Muscle of leg (tissue), 16 donors: ENCODE measurements at places on chromosomes 1 and 21. TPM values are rescaled to one million over a fixed set of nuclear protein-coding genes. Genes with fewer than 3 reads are reported as not detected.

SERTAD4 gene
- total RNA-seq: 6.3 TPM

CD1D gene
- 1.6 TPM for total RNA-seq

S100A7A gene
- not detected for total RNA-seq

S100A12 gene
- 1.4 TPM for total RNA-seq

ARHGEF16 gene
- total RNA-seq: 0.40 TPM

SPATA6 gene
- 20.6 TPM for total RNA-seq

GRCh38 chr21:42424914-42425541 lies 21.3 kb downstream of the UBASH3A start:
- no peak for DNase-seq
- no peak overlapping the region for H3K4me3 ChIP-seq
- peak overlapping the region; percentile 11 for H3K27ac ChIP-seq
- no peaks in the 10 kb centered on the region for H3K36me3 ChIP-seq
- peaks cover 25% of the 10 kb centered on the region for H3K27me3 ChIP-seq

DNA sequence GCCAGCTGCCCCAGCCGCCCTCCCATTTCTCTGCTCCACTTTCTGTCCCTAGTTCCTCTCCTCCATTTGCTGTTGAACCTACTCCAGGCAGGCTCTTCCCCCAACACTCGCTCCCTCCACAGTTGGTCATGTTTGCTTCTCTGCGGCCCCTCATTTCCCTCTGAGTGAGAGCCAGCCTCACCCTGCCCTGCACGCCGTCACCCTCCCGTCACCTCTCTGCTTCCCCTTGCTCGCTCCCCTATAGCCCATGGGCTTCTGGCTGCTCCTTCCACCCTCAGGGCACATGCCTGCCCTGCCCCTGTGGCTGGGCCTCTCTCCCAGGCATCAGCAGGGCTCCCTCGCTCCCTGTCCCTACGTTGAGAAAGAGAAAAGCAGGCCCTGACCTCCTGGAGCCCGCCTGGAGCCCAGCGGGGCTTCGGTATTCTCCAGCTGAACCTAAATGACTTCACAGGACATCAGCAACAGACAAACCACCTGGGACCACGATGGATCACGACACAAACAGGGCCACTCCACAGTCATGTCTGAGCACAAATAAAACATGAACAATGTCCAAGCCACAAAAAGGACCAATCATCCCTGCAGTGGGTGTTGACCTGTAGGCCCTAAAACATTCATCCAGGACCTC lies 13.3 kb upstream of the THEMIS2 start:
- H3K36me3 ChIP-seq: no peaks in the 10 kb centered on the region
- peaks cover 22% of the 10 kb centered on the region for H3K4me1 ChIP-seq
- H3K27me3 ChIP-seq: no peaks in the 10 kb centered on the region
- no peak overlapping the region for H3K27ac ChIP-seq
- no peak overlapping the region for H3K4me3 ChIP-seq

DNA sequence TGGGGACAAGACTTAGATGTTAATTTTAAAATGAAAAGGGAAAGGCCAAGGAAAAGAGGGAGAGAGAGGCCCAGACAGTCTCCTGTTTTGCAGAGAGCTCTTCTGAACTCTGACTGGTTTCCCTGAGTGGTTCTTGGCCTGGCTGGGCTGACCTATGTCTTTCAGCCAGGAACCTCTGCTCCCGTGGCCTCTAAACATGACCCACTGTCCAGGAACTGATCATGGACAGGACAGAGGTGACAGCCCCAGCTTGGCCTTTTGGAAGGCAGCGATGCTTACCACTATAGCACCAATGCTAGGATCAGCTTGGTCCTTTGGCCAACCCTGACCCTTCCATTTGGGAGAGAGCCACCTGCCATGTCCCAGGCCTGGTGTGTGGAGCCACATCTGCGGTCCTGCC lies 55.2 kb downstream of the PRDM16 start:
- no peak overlapping the region for H3K27ac ChIP-seq
- no peaks in the 10 kb centered on the region for H3K36me3 ChIP-seq
- no peak for DNase-seq
- H3K27me3 ChIP-seq: peaks cover 53% of the 10 kb centered on the region
- H3K4me3 ChIP-seq: no peak overlapping the region

GRCh38 chr1:17831597-17831996 lies 76.5 kb downstream of the ACTL8 start:
- H3K4me3 ChIP-seq: no peak overlapping the region
- H3K27ac ChIP-seq: no peak overlapping the region
- H3K36me3 ChIP-seq: no peaks in the 10 kb centered on the region
- H3K4me1 ChIP-seq: no peaks in the 10 kb centered on the region
- peaks cover 7% of the 10 kb centered on the region for H3K27me3 ChIP-seq

DNA sequence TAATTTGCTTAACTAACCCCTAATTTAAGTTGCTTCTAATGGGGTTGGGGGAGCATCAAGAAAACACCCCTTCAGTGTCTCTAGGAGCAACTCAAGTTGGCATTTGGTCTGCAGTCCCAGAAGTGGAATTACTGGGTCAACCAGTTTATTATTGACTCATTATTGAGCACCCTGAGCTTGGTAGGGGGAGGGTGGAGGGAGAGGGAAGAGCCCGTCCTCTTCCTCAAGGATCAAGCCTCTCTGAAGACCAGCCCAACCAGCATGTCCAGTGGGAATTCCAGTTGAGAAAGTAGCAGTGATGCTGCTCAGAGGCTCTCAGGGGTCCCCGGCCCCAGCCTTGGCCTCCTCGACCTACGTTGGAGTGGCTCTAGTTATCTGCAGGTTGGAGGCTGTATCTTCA lies 2.1 kb upstream of the PLA2G2F start:
- H3K36me3 ChIP-seq: no peaks in the 10 kb centered on the region
- H3K4me3 ChIP-seq: no peak overlapping the region
- H3K27me3 ChIP-seq: peaks cover 2% of the 10 kb centered on the region

GRCh38 chr1:27299385-27300271 lies 22.3 kb upstream of the TMEM222 start:
- H3K4me3 ChIP-seq: no peak overlapping the region
- peaks cover 50% of the 10 kb centered on the region for H3K4me1 ChIP-seq
- peak overlapping the region; percentile 93 for H3K27ac ChIP-seq
- DNase-seq: peak; percentile 92
- peaks cover 68% of the 10 kb centered on the region for H3K36me3 ChIP-seq
- no peaks in the 10 kb centered on the region for H3K27me3 ChIP-seq

DNA sequence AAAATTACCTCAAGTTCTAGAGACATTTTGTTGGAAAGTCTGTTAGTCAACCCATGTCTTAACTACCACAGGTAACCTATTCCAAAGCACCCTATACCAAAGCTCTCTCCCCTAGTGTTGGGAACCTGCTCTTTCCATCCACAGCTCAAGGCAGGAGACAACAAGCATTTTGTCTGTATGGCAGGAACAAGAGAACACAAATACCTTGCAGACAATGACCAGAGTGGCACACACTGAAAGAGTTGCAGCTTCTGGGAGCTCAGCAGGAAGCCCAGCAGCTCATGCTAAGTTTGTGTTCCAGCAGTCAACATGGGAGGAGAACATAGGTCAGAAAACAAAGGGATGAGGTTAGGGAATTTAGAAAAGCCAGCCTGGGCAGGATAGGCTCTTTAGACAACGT lies 300.8 kb downstream of the HHIPL2 start:
- H3K36me3 ChIP-seq: no peaks in the 10 kb centered on the region
- H3K4me1 ChIP-seq: no peaks in the 10 kb centered on the region
- H3K4me3 ChIP-seq: no peak overlapping the region
- no peak overlapping the region for H3K27ac ChIP-seq

GRCh38 chr1:113040041-113040440 lies 33.0 kb upstream of the LRIG2 start:
- H3K36me3 ChIP-seq: no peaks in the 10 kb centered on the region
- H3K4me3 ChIP-seq: no peak overlapping the region
- DNase-seq: no peak

DNA sequence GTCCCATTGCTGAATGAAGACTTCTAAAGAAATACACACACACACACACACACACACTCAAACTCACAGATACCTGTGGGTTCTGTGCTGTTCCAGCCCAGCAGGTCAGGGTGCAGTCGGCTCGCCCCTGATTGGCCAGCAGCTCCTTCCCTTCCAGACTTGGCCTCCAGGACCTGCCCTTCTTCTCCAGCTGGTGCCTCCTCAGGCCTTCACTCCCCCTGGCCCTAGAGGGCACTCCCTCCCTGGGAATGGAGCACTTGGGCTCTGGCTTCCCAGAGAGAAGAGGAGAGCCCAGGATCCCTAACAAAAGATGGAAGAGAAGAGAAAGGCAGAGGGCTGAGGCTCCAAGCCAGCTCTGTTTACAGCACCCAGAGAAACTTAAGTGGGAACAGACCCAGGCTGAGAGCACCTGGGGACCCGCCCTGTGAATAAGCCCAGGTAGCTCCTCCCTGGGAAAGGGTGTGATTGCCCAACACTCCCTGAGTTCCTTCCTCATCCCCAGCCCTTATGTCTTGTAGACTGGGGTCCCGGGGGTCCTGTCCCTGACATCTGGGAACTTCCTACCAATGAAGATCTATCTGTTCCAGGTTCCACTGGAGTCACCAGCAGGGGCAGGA lies at the start of gene PGLYRP3:
TSS of gene PGLYRP3 (minus strand) at position 383 of the 617 bp plus-strand sequence. CDS start 2,287 bp downstream, outside the sequence.
- no peak within 1 kb of the TSS for H3K27ac ChIP-seq
- no peak for DNase-seq
- H3K4me1 ChIP-seq: no peaks in the 10 kb centered on the region
- H3K4me3 ChIP-seq: no peak within 1 kb of the TSS

GRCh38 chr1:145858238-145858900 lies 512 bp downstream of the PIAS3 start:
- H3K4me1 ChIP-seq: peaks cover 15% of the 10 kb centered on the region
- no peaks in the 10 kb centered on the region for H3K27me3 ChIP-seq
- peak overlapping the region; percentile 99 for H3K27ac ChIP-seq
- DNase-seq: no peak

DNA sequence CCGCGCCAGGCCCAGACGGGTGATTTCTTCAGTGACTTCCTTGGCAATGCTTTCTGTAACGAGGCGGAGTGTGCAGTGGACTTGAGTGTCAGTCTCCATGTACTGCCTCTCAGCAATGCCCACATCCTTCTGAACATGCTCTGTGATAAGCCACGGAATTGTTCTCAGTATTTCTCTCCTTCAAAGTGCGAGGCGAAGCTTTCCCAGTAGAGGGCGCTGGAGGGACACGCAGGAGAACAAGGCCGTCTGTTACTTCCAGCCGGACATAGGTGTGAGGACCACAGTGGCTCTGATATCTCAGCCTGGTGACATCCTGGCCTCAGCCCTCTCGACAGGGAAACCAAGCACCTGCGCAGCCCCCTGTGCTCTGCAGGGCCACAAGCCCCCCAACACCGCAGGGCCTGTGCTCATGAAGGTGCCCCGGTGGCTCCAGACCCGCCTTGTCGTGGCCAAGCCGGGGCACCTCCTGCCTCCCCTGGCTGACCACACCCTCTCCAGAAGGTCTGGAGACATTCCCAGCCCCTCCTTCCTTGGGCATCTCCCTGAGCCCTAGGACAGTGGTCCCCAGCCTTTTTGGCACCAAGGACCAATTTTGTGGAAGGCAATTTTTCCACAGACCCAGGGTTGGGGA lies 46.1 kb upstream of the BACE2 start:
- H3K4me1 ChIP-seq: peaks cover 12% of the 10 kb centered on the region
- H3K27me3 ChIP-seq: no peaks in the 10 kb centered on the region
- H3K27ac ChIP-seq: no peak overlapping the region
- no peaks in the 10 kb centered on the region for H3K36me3 ChIP-seq
- DNase-seq: peak; percentile 90

DNA sequence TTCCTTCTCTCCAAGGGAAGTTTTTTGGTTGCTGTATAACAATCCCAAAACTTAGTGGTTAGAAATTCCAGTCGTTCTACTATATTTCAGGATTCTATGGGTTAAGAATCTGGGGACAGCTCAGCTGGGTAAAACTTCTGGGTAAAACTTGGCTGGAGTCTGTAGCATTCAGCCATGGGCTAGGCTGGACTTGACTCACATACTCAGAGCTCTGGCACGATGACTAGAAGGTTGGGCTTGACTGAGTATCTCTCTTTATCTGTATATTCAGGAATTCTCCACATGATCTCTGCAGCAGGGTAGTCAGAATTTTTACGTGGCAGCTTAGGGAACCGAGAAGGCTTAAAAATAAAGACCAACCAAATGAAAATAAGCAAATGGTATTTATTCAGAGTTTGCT lies 28.2 kb upstream of the HRNR start:
- no peak overlapping the region for H3K4me3 ChIP-seq
- H3K27me3 ChIP-seq: no peaks in the 10 kb centered on the region
- no peak for DNase-seq
- H3K4me1 ChIP-seq: no peaks in the 10 kb centered on the region

DNA sequence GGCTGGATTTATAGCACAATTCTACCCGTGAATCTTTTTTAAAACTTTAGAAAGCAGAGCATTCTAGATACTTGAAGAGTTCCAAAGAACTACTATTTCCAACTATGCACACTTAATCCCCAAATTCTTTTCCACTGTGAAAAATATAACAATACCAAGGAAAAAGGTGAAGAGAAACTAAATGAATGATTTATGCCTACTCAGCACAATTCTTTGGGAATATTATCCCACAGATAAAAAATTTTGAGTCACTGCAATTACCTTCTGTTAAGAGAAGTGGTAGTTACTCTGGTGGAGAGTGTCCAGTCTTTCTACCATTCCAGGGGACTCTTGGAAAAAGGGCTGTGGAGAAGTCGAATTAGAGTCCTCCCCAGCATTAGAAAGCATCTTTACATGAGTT lies 39.2 kb downstream of the ERO1B start:
- no peak for DNase-seq
- H3K27me3 ChIP-seq: no peaks in the 10 kb centered on the region
- no peak overlapping the region for H3K4me3 ChIP-seq
- H3K4me1 ChIP-seq: no peaks in the 10 kb centered on the region
- no peaks in the 10 kb centered on the region for H3K36me3 ChIP-seq

- no peak overlapping the region for H3K27ac ChIP-seq
- H3K4me1 ChIP-seq: peaks cover 54% of the 10 kb centered on the region
- peak; percentile 51 for DNase-seq
- no peaks in the 10 kb centered on the region for H3K27me3 ChIP-seq
- H3K4me3 ChIP-seq: no peak overlapping the region
- H3K36me3 ChIP-seq: no peaks in the 10 kb centered on the region
Observed at GRCh38 chr1:41728403-41729202, 190.1 kb downstream of the HIVEP3 start.
